Adrenal gland (tissue), 19 donors: ENCODE measurements at places on chromosomes 5 and 9. TPM values are rescaled to one million over a fixed set of nuclear protein-coding genes. Genes with fewer than 3 reads are reported as not detected.

DNA sequence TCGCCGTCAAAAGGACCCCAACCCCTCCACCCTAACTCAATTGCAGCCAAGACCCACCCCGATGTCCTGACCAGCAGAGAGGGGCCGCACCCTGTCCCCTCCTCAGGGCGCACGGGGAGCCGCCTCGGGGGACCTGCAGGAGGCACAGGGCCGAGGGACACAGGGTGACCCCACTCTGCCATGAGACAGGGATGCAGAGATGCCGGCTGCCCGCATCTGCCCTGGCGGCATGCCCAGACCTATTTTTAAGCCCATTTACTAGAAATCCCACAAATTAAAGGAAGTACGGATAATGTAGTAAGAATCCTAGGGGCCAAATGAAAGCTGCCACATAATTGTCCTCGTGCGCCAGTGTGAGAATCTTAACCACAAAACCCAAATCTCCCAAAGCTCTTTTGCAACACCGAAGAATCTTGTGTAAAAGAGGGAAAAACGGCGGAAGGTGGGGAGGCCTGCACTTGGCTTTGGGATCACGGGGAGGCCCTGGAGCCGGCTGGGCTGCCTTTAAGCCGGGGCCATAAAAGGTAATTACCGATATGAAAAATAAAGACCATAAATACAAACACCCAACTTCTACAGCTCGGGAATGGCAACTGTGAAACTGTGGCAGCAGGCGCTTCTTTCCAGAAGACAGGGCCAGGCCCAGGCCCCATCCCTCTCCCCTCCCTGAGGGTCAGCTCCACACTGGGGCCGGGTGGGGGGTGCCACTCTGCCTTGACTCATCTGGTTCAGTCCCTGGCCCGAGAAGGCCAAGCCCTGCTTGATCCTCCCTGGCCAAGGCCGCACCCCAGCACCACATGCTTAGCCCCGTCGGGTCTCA lies 35.0 kb downstream of the NACC2 start:
- H3K27ac ChIP-seq = no peak overlapping the region
- H3K4me1 ChIP-seq = peaks cover 11% of the 10 kb centered on the region
- no peaks in the 10 kb centered on the region for H3K36me3 ChIP-seq
- peak; percentile 51 for DNase-seq

GRCh38 chr9:85117831-85118230 lies 448.3 kb downstream of the NTRK2 start:
- DNase-seq = no peak
- no peaks in the 10 kb centered on the region for H3K27me3 ChIP-seq
- H3K4me3 ChIP-seq = no peak overlapping the region
- H3K27ac ChIP-seq = no peak overlapping the region
- H3K4me1 ChIP-seq = no peaks in the 10 kb centered on the region

DNA sequence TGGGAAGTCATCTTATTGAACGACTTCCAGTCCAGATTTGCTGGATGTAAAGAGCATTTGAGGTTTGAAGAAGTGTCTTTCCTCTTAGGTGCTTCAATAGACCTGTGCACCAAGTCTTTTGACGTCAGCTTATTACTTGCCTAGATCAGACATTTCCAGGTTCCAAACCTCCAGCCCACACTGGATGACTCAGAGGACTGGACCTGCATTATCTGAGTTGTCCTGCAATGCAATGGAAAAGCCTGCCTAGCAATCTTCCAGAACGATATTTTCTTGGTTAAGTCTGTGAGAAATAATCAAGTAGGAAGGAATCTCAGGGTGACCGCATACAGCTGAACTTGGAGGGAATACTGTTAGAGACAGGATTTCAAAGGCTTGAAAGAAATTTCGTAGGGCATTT lies 147.2 kb upstream of the MOCS2 start:
- DNase-seq = no peak
- H3K27me3 ChIP-seq = no peaks in the 10 kb centered on the region
- no peak overlapping the region for H3K27ac ChIP-seq
- no peaks in the 10 kb centered on the region for H3K36me3 ChIP-seq

DNA sequence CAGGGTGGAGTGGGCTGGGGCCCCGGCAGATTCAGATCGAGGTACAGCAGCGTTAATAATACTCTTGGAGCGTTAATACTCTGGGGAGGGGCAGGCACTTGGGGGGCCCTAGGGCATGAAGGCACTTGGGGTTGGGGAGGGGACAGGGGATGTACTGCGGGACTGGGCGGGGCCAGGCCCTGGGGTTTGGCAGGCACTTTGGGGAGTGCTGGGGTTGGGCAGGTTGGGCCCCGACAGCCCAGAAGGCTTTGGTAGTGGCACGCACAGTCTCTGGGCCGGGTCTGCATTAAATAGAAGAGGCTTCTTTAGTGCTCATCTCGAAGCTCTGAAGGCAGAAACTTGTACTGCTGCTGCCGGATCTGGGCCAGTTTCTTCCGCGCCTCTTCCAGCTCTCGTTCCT lies 7.8 kb upstream of the TPM2 start:
- H3K4me1 ChIP-seq = peaks cover 44% of the 10 kb centered on the region
- no peak for DNase-seq
- no peaks in the 10 kb centered on the region for H3K36me3 ChIP-seq
- peak overlapping the region; percentile 17 for H3K27ac ChIP-seq
- H3K27me3 ChIP-seq = no peaks in the 10 kb centered on the region
- H3K4me3 ChIP-seq = no peak overlapping the region

GRCh38 chr9:89988458-89988857 lies 383.6 kb downstream of the GADD45G start:
- peaks cover 34% of the 10 kb centered on the region for H3K4me1 ChIP-seq
- no peak overlapping the region for H3K4me3 ChIP-seq
- no peaks in the 10 kb centered on the region for H3K27me3 ChIP-seq
- no peak overlapping the region for H3K27ac ChIP-seq

DNA sequence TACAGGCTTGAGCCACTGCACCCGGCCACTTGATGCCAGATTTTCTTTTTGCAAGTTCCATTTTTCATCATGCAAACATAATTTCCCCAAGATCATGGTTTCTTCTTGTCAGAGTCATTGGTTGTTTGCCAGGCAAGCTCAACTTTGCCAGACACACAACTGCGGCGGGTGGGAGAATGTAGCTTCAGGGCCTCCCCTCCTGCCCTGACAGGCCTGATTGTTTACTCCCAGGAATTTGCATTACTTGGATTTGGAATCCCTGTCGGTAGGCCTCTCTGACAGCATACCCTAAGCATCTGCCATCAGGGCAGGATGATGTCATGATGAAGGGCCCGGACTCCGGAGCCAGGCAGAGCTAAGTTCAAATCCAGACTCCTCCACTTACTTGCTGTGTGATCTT lies 15.1 kb downstream of the RPS14 start:
- no peak overlapping the region for H3K4me3 ChIP-seq
- no peak overlapping the region for H3K27ac ChIP-seq
- no peak for DNase-seq

- no peaks in the 10 kb centered on the region for H3K36me3 ChIP-seq
- no peak for DNase-seq
- H3K27ac ChIP-seq = no peak overlapping the region
These were observed 10.8 kb downstream of the BTNL8 start for GRCh38 chr5:180909782-180910181.

- H3K27ac ChIP-seq = no peak overlapping the region
- H3K4me1 ChIP-seq = no peaks in the 10 kb centered on the region
- DNase-seq = no peak
These were observed 147.0 kb downstream of the GABRG2 start for GRCh38 chr5:162214551-162214950.

DNA sequence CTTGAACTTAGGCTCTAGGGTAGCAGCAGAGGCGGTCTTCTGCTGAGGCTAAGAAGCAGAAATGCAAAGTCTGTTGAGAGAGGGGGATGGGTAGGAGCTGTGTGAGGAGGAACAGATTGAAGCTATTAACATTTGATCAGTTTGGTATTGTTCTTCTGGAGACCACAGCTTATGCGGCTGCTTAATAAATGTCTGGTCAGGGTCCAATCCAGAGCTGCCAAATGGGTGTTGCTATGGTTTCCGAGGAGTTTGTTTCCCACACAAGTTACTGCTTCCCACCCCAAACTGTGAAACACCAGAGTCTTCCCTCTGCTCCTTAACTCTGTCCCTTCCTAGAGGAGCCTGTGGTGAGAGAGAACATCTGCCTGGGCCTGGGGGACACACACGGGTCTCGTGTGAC lies 142.2 kb upstream of the KLF4 start:
- no peaks in the 10 kb centered on the region for H3K27me3 ChIP-seq
- no peaks in the 10 kb centered on the region for H3K4me1 ChIP-seq
- no peak for DNase-seq
- no peaks in the 10 kb centered on the region for H3K36me3 ChIP-seq

- no peak overlapping the region for H3K27ac ChIP-seq
- H3K36me3 ChIP-seq = no peaks in the 10 kb centered on the region
- H3K4me3 ChIP-seq = no peak overlapping the region
- no peaks in the 10 kb centered on the region for H3K27me3 ChIP-seq
These were observed 14.7 kb upstream of the CDK7 start for GRCh38 chr5:69219939-69220338.

- no peak overlapping the region for H3K27ac ChIP-seq
- H3K36me3 ChIP-seq = no peaks in the 10 kb centered on the region
- no peak for DNase-seq
- H3K4me3 ChIP-seq = no peak overlapping the region
These were observed 627.1 kb upstream of the WWC1 start for GRCh38 chr5:167664222-167664804.

GRCh38 chr5:134464988-134465815 lies 53.5 kb upstream of the CDKN2AIPNL start:
- H3K27ac ChIP-seq = peak overlapping the region; percentile 94
- no peaks in the 10 kb centered on the region for H3K27me3 ChIP-seq
- peak; percentile 23 for DNase-seq
- peaks cover 16% of the 10 kb centered on the region for H3K4me1 ChIP-seq

DNA sequence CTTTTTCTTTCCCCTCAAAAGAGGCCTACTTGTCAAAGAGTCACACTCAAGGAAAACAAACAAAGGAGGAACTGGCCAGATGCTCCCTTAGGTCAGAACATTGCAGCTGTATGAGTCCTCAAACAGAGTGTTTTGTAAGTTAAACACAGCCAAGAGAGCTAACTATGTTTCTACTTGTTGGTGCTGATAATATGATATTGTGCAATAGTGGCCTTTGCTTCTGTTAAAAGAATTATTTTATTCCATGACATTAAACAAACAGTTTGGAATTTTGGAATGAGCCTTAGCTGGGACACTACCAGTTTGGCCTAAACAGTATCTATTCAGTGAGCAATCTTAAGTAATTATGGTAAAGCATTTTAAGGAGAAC lies 56.0 kb upstream of the TPD52L3 start:
- no peaks in the 10 kb centered on the region for H3K4me1 ChIP-seq
- no peaks in the 10 kb centered on the region for H3K27me3 ChIP-seq
- H3K27ac ChIP-seq = no peak overlapping the region
- peak; percentile 41 for DNase-seq

- no peak overlapping the region for H3K4me3 ChIP-seq
- no peak overlapping the region for H3K27ac ChIP-seq
- no peaks in the 10 kb centered on the region for H3K4me1 ChIP-seq
These were observed 132.3 kb upstream of the SLIT3 start for GRCh38 chr5:169433221-169433651.

GRCh38 chr5:27810458-27810857 lies 772.1 kb upstream of the CDH9 start:
- no peaks in the 10 kb centered on the region for H3K27me3 ChIP-seq
- no peak for DNase-seq
- H3K4me3 ChIP-seq = no peak overlapping the region

DNA sequence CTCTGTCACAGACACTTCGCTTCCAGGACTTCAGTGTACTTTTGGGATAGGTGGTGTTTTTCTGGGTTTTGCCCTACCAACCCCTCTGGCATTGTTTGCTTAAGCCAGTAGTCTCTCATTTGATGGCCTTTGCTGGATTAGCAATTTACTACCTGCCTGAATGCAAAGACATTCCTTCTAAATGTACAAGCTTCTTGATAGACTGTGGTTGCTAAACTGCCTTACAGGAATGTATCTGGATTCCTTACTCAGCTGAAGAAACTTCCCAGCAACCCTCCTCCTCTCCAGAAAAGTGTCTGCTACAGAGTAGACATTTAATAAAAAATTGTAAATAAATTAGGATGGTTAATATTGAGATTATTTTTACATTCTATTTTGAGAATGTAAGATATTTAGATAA lies 1916.7 kb downstream of the EFNA5 start:
- no peak overlapping the region for H3K4me3 ChIP-seq
- DNase-seq = no peak
- no peaks in the 10 kb centered on the region for H3K27me3 ChIP-seq
- H3K4me1 ChIP-seq = no peaks in the 10 kb centered on the region
- no peak overlapping the region for H3K27ac ChIP-seq

DNA sequence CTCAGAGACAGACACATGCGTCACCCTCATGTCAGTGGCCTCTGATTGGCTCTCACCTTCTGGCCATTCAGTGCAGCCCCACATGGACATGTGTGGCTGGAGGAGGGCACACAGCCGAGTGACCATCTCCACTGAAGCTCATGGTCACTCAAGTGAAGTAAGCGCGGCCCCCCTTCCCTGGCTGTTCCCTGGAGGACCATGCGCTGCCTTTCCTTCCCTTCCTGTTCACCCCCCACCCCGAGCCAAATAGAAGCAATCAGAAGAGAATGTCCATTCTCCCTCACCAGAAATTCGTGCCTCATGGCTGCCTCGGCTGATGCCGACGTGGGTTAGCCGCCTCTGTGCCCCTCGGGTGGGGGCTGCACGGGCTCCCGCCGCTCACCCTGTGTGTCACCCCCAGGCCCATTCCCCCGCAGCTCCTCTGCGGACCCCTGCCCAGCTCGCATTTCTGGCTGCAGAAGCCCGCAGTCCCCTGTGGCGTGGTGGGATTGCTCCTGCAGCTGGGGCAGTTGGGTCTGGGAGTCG lies 12.5 kb upstream of the COL5A1 start:
- no peaks in the 10 kb centered on the region for H3K4me1 ChIP-seq
- H3K36me3 ChIP-seq = no peaks in the 10 kb centered on the region
- peak; percentile 6 for DNase-seq
- no peak overlapping the region for H3K27ac ChIP-seq
- H3K4me3 ChIP-seq = no peak overlapping the region

- no peak overlapping the region for H3K4me3 ChIP-seq
- no peak for DNase-seq
- no peaks in the 10 kb centered on the region for H3K27me3 ChIP-seq
- no peak overlapping the region for H3K27ac ChIP-seq
These were observed 30.2 kb upstream of the HSPA9 start for GRCh38 chr5:138605254-138605972.

ZBED3 gene
- 11.1 TPM for total RNA-seq

ADRA1B gene
- total RNA-seq = not detected

SLC1A3 gene
- total RNA-seq = 21.6 TPM

PCDHA1 gene
- 0.20 TPM for total RNA-seq

DENND1A gene
- 20.0 TPM for total RNA-seq

CDH9 gene
- total RNA-seq = not detected

DOCK2 gene
- total RNA-seq = 19.7 TPM
